ENCODE measurements at places on chromosomes 2 and 18.
A peak's percentile ranks its signal among the peaks of the same experiment; 100 is the strongest.

DNA sequence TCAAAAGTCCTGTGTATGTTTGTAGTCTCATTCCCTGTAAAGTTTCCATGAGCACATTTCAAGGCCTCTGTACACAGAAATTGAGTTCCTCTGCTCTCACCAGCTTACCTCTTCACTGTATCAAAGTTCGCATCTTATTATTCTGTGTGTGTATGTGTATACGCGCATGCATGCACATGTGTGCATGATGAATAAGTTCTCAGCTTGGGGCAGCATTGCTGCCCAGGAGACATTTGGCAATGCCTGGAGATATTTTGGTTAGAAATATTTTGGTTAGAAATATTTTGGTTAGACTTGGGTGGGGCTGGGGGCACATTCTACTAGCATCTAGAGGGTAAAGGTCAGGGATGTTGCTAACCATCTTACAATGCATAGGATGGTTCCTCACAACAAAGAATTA is 23.4 kb downstream of the TCF7L1 start:
- ATAC-seq = no peak

GRCh38 chr2:75570948-75571729 is 10.4 kb upstream of the EVA1A start:
- peak; percentile 37 for ATAC-seq

GRCh38 chr18:55320424-55321264 is 267.3 kb downstream of the TCF4 start:
- ATAC-seq = no peak

- no peak for ATAC-seq
These were observed 157.9 kb downstream of the ARL4C start for GRCh38 chr2:234339011-234339410.

DNA sequence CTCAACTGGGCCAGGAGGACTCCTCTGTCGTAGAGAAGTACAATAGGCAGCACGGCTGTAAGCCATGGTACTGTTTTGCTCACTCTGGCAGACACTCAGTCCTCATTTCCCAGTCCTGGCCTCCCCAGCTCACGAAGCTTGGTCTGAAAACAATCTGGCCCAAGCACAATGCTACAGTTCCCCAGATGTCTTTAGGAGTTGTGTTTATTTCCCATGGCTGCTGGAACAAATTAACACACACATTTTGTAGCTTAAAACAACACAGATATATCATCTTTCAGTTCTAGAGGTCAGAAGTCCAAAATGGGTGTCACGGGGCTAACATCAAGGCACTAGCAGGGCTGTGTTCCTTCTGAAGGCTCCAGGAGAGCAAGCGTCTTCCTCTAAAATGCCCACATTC is 13.0 kb downstream of the FABP1 start:
- ATAC-seq = no peak

GRCh38 chr2:143175438-143175837 is 46.2 kb downstream of the ARHGAP15 start:
- ATAC-seq = no peak

DNA sequence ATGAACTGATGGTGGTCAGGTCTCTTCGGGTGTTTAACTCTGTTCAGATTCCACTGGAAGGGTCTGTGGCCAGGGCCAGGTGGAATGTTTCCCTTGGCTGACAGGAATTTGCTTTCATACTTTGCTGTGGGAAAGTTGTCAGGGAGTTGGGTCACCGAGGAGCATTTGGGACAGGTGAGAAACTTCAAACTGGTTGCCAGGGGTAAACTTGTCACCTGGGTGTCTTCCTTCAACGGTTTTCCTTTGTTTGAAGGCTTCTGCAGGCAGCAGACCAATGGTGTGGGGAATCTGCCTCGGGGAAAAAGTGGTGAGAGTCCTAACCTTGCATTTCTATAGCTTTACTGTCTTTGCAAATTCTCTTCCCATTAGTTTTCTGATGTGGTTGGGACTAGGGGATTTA is 92.2 kb downstream of the TGFA start:
- ATAC-seq = no peak

- peak; percentile 65 for ATAC-seq
These were observed at the start of gene PER2 for GRCh38 chr2:238287737-238288649. Gene PER2, minus strand, starts transcription at chr2:238288610. Its CDS starts 10,674 bp downstream, at chr2:238277936.

DNA sequence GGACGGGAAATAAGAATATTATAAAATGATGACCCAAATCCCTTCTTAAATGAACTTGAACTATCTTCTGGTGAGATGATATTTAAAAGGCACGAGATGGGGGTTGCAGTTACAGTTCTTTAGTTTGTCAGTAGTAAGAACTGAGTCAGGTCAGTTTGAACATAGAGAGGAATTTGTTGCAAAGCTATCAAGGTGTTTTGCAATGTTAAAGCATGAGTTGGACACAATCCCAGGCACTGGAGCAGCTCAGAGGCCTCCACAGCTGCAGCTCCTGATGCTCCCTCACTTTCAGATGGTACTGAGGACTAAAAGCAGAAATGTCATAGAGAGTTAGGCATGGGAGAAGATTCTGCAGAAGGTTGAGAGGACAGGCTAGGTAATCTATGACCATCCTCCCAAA is 236.0 kb downstream of the BCL2 start:
- no peak for ATAC-seq

DNA sequence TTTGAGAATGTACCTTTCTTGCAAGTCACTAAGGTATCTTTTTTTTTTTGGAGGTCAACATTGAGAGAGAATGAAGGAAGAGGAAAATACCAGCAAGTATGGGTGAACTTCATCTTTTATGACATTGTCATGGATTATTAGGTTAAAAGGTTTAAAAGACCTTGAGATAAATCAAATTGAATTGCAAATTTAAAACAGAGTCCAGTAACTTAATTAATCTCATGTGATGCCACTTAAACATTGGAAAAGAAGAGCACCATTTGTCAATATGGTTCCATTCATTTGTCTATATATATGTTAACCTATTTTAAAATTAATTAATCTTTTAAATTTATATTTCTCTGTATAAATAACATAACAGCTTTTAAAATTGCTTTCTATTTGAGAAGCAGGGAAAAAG is 83.8 kb downstream of the PPP1R1C start:
- no peak for ATAC-seq

- ATAC-seq = no peak
These were observed 39.4 kb downstream of the SERPINB8 start for GRCh38 chr18:64009305-64009704.

- peak; percentile 53 for ATAC-seq
These were observed 76.7 kb upstream of the TWIST2 start for GRCh38 chr2:238771218-238771617.

- no peak for ATAC-seq
These were observed 15.6 kb downstream of the LAMA3 start for GRCh38 chr18:23704806-23705205.

GRCh38 chr2:28958689-28959088 is 22.4 kb upstream of the TOGARAM2 start:
- ATAC-seq = peak; percentile 84

GRCh38 chr18:228586-228985 is 39.3 kb downstream of the THOC1 start:
- no peak for ATAC-seq

GRCh38 chr2:235492850-235493344 is 946 bp upstream of the AGAP1 start:
- no peak for ATAC-seq

- ATAC-seq = no peak
These were observed 233.4 kb downstream of the RIT2 start for GRCh38 chr18:42882122-42882521.

GRCh38 chr18:48330016-48330991 is 78.9 kb downstream of the ZBTB7C start:
- peak; percentile 72 for ATAC-seq

- ATAC-seq = peak; percentile 49
These were observed 47.3 kb upstream of the MGAT5 start for GRCh38 chr2:134206573-134206972.

DNA sequence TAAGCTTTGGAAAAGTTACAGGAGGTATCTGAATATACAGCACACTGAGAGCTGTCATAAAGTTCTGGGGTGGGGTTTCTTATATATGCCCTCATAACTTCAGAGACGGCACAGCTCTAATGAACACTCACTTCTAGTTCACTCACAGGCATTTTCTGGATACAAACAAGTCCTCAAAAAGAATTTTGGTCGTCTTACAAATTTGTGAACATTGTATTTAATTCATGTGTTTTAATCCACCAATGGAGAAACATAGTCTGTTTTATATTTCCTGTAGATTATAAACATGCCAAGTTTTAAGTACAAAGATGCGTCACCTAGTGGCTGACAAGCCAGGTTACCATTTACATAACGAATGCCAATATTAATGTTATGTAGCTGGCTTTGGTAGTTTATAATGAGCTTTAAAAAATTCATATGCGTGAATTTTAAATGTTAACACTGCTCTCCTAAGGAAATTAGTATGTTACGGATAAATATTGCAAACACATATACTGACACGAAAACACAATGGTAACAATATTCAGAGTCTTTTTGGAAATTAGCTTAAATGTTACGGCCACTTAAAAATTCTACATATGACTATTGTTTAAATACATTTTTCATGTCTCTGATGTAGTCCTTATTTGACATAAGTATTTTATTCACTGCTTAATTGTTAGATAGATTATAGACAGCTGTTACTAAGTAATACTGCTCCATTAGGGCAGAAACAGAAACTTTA is 2.5 kb downstream of the COL3A1 start:
- ATAC-seq = peak; percentile 19

- ATAC-seq = no peak
These were observed 35.2 kb downstream of the SETBP1 start for GRCh38 chr18:44715842-44716241.

DNA sequence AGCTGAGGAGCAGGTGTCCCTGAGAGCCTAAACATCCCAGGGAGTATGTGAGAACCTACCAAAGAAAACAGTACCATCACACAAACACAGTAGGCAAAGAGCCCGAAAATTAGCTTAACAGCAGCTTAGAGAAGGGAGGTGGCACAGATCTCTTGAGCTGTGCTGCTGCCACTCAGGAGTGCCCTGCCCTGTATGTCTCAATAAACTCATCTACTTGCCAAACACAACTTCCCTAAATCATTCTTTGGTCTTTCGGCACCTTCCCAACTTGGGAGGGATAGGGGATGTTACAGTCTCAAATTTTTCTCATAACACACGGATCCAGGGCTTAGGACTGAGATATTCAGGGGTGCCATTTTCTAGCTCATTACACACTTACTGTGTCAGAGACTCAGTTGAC is 45.3 kb upstream of the C1D start:
- ATAC-seq = no peak

DNA sequence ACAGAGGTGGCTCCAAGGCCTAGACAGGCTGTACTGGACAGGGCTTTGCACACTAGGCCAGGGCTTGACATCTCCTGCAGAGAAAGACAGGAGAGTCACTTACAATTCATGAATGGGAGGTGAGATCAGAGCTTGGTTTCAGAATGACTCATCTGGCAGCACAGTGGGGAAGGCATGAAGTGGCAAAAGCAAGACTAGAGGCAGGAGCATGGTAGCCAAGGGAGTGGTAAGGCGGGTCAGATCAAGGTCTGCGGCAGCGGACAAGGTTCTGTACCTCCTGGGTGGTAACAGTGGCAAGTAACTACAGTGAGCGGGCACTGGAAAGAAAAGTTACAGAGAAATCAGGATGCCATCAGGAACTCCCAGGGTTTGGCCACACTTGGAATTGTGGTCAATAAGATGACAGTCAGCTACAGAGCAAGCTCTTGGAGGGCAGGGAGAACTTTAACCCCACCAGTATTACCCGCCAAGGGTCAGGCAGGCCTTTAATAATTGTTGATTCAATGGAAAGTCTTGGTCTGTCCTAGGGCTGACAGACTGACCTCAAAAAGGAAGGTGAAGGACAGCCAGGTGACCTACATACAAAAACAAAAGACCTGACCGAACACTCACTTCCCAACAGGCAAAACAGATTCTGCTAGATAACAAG is 5.7 kb downstream of the MCFD2 start:
- peak; percentile 87 for ATAC-seq

DNA sequence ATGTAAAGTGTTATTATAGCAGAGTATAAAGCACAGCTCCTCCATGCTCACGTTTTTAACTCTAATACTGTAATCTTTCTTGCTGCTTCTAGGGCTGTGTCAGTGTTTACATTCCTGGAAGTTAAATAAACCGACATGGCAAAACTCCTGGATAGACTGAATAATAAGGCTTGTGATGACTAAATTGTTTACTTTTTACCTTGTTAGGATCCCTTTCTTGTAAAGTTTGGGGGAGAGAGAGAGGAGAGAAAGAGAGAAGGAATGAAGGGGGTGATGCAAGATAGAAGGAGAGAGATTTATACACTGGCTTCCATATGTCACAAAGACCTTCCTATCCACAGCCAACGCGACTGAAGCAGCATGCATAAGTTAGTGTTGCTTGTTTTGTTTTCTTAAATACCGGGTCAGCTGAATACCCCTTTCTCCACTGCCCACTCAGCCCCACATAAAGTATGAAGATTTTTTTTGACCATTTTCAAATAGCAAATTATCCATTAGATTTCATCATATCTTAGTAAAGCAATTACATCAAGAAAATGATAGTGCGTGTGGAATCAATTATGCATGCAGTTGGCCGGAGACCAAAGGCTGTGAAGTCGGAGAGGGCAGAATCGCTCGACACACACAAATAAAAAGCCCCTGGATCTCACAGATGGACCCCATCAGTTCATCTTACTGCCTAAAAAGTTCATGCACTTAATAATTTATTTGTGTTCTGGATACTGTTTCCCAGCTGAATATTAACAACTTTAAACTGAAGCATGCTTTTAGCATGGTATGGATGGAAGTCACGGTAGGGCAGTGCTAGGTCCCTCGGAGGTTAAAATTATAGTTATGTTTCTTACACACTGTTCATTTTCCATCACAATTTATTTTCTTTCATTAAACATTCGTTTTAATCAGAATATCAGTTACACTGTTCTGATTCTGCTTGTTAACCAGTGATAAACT is 20.1 kb downstream of the BCL11A start:
- ATAC-seq = peak; percentile 52

- ATAC-seq = no peak
These were observed 110.2 kb upstream of the PIEZO2 start for GRCh38 chr18:11259469-11260150.

DNA sequence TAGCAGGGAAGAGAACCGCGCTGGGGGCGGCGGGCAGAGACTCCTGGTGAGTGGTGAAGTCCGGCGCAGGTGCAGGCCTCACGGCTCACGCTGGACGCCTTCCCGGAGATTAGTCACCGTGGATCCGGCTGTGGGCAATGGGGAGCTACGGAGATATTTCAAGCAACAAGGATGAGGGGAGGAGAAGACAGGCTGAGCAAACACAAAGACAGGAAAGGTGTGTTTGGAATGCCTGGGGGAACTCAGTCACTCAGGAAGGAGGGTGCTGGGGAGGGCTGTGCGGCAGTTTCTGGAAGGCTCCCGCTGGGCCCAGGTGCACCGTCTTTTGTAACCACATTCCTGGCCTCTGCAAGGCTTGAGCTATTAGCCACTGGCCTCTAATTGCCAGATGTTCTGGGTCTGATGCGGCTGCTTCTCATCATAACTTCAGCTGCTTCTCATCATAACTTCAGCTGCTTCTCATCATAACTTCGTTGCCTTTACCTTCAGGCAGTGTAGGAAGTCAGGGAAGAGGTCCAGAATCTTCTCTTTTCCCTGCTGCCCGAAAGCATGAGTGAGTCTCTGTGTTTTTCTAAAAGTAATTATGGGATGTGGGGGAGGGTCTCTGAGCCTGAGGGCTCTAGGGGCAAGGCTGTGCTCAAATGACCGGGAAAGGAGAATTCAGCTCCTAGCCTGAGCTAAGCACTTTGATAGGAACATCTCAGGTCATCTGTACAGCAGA is 118.9 kb downstream of the PXDN start:
- ATAC-seq = peak; percentile 75
